ENCODE measurements at places on chromosomes 5 and 9.

DNA sequence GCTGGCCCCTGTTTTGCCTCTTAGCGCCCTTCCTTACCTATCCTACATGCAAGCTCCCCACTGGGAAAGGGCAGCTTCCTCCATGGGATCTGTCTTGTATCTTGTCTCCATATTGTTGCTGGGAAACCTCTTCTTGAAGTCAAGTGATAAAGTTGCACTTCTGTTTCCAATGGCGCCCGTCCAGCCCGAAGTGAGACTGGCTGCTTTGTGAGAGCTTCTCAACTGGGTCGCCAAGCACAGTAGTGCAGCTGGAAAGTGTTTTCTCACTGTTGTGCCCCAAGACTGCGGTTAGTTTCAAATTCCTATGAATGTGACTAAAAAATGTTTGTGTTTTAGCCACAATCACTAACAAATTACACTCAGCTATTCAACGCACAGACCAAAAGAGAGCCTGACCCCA, 506.6 kb upstream of the MPDZ start:
- no peak for DNase-seq

DNA sequence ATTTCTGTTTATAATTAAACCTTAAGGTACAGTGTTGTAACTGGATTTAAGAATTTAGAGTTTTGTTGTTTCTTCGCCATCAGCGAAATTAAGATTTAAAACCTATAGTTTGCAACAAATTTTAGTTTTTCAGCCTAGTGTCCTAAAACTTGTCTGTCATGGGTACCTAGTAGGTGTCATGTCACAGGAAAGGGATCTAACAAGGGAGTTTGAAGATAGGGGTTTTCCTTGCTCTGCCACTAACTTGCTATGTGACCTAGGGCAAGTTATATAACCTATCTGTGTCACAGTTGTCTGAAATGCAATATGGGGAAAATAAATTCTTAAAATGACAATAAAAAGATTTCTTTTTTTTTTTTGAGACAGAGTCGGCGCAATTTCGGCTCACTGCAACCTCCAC, 9.2 kb upstream of the ABL1 start:
- no peak for DNase-seq

DNA sequence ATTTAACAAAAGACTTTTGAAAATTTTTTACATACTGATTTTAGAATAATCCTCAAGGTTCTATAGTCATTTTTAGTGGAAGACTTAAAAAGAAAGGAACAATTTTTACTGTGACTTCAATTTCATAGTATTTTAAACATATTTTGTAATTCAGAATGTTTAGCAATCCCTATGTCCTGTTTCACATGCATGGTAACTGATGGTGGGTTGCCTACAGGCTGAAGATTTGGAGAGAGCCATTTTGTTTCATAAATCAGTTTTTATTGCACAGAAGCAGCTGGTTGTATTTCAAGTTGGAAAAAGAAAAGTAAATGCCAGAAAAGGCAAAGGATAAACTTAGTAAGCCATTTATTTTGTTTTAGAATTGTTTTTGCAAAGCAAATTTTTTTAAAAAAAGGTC, 24.0 kb downstream of the STARD4 start:
- DNase-seq = no peak

- no peak for DNase-seq
These were observed 107.8 kb downstream of the KCNIP1 start for GRCh38 chr5:170611449-170612090.

DNA sequence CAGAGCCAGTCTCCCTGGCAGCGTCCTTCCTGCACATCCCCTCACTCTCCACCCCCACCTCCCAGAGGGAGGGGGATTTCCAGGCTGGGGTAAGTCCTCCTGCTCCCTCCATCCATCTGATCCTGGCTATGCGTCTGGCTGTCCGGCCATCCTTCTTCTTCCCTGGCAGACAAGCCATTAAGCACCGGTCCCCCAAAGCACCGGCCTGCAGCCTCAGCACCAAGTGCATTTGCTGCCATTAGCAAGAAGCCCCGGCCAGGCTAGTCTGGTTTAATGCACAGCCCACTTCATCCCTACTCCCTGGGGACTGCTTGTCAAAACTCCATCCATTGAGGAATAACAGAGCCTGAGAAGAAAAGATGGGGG, 208.7 kb upstream of the IER5L start:
- no peak for DNase-seq

DNA sequence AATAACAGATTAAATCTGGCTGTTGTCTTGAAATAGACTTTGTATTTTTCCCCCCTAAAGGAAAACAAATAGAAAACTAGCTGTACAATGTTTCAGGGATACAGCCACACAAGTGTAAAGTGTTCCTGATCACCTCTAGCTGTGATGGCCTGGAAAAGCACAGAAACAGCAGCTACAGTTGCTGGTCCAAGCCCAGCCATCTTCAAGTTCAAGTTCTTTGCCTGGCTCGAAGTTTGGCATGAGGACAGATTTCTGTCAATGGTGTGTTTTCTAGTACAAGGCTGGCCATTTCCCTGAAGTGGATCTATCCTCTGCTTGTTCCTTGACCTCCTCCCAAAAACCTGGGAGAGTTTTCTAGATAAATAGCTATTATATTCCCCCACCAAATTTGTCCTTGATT, 272.2 kb upstream of the ADRA1B start:
- no peak for DNase-seq

Data from hematopoietic multipotent progenitor cell treated with erythropoietin and hydrocortisone succinate and interleukin-3 and kit ligand, for 8 days (in vitro differentiated cells).